ENCODE measurements at places on chromosomes 6 and 20.

- DNase-seq = no peak
These were observed 138.9 kb downstream of the SYCP2 start for GRCh38 chr20:59794555-59794954.

GRCh38 chr6:135163440-135163738 lies 17.7 kb upstream of the MYB start:
- DNase-seq = peak; percentile 89

- no peak for DNase-seq
These were observed 61.3 kb downstream of the BMP6 start for GRCh38 chr6:7787137-7787608.

GRCh38 chr6:28537509-28538140 lies 11.9 kb downstream of the GPX5 start:
- peak; percentile 61 for DNase-seq

DNA sequence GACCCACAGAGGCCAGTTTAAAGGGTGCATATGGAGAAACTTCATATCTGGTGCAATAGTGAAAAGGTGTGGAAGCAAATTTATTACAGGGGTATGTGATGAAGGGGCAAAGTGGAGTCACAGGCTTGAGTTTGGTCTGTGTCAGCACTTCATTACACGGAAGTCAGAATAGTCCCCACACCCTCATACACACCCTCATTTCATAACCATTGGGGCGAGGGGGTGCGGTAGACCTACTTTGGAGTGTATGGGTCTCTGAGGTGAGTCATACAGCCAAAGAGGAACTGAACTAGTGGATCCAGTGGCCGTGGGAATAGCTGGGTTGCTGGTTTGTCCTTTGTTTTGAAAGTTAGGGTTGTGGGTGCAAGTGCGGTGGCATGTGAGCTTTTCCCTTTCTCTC lies 3.3 kb downstream of the TM9SF4 start:
- DNase-seq = peak; percentile 16

GRCh38 chr20:49937027-49937929 lies 1.1 kb downstream of the RNF114 start:
- DNase-seq = peak; percentile 24

GRCh38 chr6:126267626-126268025 lies 72.3 kb upstream of the CENPW start:
- DNase-seq = no peak

DNA sequence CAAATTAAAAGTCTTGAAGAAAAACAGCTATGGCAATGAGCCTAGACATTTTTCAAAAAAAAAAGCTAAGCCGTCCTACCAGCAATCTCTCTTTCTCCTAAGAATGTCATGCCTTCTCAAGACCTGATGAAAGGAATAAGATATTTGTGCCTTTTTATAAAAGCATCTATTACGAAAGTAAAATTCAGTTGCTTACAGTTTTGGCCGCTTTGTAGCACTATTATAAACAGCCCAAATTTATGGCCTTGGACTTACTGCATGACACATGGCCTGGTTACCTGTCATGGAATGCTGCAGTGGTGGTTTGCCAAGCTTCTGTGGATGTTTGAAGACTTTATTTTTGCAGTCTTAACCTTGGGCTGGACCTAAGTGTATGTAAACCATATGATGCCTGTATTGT lies 22.2 kb upstream of the VAPB start:
- no peak for DNase-seq

DNA sequence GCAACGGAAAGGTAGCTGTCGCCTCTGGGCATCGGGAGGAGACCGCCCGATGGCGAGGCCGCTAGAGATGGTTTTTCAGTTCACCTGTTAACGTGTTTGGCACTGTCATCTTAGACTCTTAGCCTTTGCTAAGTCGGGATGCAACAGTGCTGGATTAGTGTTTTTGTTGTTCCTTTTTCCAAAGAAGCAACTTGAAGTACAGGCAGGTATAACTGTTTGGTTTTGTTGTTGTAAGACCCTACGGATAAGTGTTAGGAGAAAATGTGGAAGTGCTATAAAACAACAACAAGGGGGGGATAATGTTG lies 723 bp downstream of the MANEA start:
- DNase-seq = no peak

- DNase-seq = no peak
These were observed 279.2 kb upstream of the CNR1 start for GRCh38 chr6:88445188-88445965.

DNA sequence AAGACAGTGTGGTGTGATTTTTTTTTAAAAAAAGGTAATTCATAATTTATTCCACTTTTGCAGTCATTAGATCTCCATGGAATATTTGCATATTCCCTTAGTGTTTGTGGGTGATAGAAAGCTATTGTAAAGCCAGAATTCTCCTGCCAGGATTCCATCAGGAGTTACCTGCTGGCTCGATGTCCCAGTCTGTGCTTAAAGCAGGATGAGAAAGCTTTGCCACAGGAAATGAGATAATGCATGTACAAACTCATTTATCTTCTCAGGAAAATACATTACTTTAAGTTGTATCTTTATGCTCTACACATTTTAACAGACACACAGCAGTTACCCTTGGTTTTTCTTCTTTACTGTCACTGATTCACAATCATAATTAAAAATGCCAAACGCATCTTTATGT lies 553.0 kb downstream of the CD109 start:
- no peak for DNase-seq

DNA sequence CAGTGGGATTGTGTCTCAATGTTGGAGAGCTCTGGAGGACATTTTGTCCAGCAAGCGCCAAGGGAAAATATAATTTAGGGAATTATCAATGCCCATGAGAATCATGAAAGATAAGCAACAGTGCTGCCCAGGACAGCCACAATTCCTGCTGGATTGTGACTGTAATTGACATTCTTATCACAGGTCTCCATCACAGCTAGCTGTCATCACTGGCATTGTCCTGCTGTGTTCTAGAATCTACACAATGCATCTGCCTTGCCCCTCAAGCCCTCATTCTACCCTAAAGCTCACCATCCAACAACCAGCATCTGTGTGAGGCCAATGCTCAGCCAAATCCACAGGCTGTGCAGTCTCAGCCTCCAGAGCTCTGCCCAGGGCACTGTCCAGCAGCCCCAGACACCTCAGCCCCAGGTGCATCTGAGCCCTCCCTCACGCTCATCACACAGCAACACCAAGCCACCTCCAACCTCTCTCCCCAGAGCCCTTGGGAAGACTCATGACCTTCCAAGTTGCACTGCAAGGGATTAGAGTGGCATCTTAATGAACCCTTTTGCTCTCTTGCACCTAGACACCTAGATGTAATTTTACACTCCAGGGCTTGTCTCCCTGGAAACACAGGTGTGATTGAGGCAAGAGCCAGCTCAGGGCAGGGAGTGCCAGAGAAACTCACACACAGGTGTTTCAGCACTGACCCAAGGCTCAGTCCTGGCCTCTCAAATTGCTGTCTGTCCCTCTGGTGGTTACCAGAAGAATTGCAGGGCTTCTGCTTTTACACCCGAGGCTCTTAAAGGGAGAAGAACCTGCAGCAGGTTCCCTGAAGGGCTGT lies 85.2 kb upstream of the PHACTR3 start:
- peak; percentile 28 for DNase-seq

GRCh38 chr6:13116155-13116554 lies 212.2 kb downstream of the TBC1D7 start:
- no peak for DNase-seq

- no peak for DNase-seq
These were observed 63.9 kb upstream of the PIM1 start for GRCh38 chr6:37106051-37106363.

GRCh38 chr6:148328876-148329555 lies 13.6 kb upstream of the SASH1 start:
- DNase-seq = no peak

DNA sequence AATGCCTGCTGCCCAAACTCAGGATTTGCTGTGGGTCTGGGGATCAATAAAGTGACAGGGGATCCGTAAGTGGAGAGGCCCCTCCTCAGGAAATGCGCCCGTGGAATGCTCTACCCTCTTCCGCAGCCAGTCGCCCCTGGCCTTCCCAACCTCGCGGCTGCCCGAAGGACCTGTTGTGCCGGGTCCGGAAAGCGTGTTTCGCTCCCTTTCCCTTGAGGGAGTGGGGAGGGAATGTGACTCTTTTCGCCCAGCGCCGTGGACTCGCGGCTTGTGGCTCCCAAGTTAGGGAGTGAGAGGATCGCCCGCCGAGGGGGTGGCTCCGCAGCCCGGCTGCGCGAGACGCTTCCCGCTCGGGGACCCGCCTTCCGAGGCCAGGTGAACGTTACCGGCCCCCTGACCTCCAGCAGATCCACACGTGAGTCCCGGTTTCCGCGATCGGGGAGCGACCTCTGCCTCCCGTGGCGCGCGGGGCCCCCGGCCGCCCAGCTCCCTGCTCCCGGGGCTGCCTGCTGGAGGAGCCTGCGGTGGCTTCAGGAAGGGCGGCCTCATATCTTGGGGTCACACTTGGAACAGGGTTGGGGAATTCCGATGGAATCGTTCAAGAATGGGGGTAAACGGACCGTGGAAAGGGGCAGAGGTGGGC lies 666 bp downstream of the TPD52L1 start:
- DNase-seq = no peak

- no peak for DNase-seq
These were observed 153.9 kb upstream of the RAB32 start for GRCh38 chr6:146389740-146390139.

GRCh38 chr6:125974214-125974866 lies 12.0 kb upstream of the TRMT11 start:
- no peak for DNase-seq

- DNase-seq = peak; percentile 86
These were observed 58.9 kb downstream of the ZNF831 start for GRCh38 chr20:59222253-59223181.

GRCh38 chr20:31566658-31567379 lies 38.3 kb upstream of the ID1 start:
- DNase-seq = peak; percentile 53

DNA sequence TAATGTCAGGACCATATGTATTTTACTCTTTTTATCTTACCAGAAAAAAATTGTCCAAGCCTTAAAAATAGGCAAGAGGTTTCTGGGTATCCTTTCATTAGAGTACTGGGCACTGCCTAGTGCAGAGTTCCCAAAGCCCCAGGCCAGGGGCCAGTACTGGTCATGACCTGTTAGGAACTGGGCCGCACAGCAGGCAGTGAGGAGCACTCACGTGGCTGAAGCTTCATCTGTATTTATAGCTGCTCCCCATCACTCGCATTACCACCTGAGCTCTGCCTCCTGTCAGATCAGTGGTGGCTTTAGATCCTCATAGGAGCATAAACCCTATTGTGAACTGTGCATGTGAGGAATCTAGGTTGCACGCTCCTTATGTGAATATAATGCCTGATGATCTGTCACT lies 632.9 kb downstream of the UTRN start:
- no peak for DNase-seq

- peak; percentile 79 for DNase-seq
These were observed 1.5 kb upstream of the HMGN4 start for GRCh38 chr6:26536571-26537159.

GRCh38 chr6:157521362-157522335 lies 140.7 kb downstream of the ZDHHC14 start:
- DNase-seq = no peak

- DNase-seq = peak; percentile 87
These were observed 72.6 kb upstream of the LY86 start for GRCh38 chr6:6515691-6516607.

- no peak for DNase-seq
These were observed 100.5 kb downstream of the EYA4 start for GRCh38 chr6:133341607-133342158.

DNA sequence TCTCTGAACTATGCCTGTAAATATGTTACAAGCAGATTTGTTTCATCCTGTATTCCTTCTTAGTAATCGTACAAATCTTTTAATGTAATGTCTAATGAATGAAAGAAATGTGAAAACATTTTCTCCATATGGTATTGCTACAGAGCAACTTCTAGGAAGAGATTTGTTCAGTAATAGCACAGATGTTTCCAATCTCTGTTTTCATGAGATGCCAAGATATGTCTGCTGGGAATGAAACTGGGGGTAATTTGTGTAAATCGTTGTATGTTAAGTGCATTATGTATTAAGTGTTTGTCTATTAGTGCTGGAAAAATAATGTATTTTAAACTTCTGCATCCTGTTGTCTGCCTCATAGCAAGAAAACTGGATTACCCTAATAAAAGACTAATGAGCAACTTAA lies 722.2 kb upstream of the EYS start:
- no peak for DNase-seq

DNA sequence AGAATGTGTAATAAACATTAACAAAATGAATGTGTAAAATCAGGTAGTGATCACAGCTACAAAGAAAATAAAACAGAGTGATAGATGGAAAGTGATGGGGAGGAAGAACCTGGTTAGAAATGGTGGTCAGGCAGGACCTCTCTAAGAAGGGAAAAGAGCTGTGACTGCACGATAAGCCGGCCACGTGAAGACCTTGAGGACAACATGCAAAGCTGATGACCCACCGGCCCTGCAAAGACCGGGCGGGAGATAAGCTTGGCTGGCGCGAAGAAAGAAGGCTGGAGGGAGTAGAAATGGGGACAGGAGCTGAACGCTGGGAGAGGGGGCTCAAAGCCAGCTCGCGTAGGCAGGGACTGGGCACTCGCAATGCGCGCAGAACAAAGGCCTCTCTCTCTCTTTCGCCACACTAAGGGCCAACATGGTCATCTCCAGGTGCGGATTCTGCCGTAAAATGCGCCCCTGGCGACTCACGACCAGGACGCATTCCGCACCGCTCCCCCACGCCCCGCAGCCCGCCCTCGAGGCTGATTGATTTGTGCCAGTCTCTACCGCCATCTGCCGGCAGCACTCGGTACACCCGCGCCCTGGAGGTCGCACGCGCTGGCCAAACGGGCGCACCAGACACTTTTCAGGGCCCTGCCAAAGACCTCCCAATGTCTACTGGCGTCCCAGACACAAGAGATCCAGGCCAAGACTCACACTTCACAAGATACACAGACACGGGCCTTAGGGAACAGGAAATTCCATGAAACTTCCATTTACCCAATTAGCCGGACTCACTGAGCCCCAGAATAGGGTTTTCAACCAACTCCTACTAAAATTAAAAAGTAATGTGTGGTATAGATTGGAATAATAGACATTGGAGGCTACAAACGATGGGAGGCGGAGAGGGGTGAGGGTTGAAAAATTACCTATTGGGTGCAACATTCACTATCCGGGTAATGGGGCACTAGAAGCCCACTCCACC lies 9.4 kb downstream of the DEFB132 start:
- peak; percentile 96 for DNase-seq

GRCh38 chr6:73073238-73073637 lies 152.1 kb downstream of the KHDC1L start:
- DNase-seq = no peak
